Astrocyte of the hippocampus (primary cell): ENCODE measurements at places on chromosomes 2 and 18.

DNA sequence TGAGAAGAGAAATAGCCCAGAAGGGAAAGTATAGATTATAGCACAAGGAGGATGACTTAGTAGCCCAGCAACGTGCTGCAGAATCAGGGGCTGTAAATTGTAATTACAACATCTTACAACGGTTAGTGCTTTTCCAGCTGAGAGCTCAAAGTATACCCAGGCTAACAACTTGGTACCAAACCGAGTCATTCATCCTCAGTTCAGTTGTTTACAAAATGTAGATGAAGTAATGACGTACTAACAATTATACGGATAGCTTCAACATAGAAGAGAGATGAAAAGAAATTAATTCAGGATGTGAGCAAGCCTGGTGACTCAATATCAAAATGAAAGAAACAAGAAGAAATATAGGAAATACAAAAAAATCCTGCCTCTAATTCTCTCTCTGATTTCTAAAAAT is 99.2 kb downstream of the DYNAP start:
- peak; percentile 41 for DNase-seq

DNA sequence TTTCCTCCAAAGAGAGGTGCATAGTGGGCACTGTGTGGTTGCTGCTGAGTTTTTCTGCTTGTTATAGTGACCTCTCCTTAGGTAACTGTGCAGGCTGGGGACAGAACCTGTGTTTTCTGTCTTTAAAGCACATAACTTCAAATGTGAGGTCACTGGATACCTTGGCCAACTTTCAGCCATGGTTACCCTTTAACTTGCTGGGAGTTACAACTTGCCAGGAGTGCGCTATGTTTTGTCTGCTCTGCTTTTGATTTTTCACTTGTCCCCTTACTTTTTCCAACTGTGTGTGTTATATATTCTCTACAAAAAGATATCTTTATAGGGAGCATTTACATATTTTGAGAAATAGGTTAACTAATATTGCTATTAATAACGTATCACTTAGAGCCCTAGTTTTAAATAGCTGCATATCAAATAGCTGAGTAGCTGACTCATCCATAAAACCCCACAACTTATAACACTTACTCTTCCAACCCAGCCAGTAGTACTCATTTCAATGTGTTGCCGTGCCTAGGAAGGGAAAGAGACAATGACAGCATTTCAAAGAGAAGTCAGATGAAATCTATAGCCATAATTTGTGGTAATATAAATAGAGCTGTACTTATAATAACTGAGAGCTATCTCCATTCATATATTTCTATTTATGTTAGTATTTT is 51.6 kb downstream of the DPP4 start:
- peak; percentile 34 for DNase-seq

DNA sequence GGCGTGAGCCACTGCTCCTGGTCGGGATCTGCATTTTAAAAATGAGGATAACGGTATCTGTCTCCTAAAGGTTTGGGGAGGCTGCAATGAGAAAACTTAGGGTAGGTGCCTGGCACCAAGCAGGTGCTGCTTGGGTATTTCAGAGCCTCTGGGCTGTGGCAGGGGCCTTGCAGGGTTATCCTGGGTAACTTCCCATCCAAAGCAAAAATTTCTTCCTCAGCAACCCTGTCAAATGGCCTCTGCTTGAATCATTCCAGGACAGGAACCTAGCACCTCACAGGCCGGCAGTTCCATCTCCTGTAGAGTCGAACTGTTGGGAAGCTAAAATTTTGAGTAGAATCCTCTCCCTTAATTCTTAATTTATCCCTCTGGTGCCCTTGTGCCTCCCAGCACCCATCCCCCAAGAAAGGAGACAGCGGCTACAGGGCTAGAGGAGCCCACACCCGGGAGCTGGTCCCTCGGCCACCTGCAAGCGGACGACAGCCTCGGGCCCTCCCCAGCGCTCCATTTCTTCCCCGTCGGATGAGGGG is 868 bp downstream of the CGREF1 start:
- peak; percentile 8 for DNase-seq

DNA sequence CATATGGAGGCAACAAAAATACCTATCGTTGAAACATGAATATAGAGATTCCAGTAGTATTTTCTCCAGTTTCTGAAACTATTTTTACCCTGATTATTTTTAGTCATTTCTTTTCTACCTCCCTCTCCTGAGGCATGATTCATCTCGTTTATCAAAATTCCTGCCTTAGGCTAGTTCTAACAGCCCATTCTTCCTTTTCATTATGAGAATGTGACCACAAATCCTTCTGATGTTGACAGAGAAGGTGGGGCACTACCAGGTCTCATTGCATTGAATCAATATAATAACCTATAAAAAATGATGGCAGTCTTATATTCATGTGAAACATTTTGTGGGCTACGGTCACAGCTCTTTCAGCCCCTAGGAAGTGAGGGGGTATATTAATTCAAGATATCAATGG is 406.5 kb upstream of the UBE2E3 start:
- DNase-seq: peak; percentile 59

DNA sequence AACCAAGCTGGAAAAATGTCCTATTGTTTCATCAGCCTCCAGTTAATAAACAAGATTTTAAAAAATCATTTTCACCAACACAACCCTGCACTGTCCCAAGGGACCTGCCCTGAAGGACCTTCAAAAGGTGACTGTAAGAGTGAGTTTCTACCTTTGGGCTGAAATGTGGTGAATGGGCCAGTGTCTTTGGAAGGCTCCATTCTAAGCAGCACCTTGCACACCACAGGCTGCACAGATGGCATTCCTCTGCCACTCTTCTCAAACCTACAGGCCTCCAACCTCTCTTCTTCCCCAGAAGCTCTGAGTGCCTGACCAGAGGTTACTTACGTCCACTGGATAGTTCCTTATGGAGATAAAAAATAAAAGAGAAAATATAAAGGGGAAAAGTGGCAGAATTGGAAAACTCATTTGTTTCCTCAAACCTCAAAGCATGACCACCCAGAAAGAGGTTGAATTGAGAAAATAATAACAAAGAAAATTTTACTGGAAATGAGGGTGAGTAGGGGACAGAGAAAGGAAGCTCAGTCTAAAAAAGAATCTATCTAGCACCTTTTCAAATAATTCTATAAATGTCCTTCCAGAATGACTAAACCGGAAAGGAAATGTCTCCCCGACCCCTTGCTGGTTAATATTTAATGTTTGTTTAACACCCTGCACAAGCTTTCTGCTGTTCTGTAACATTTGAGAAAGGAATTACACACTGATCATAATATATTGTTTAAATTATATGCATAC is 175.7 kb downstream of the METTL4 start:
- DNase-seq: no peak

GRCh38 chr2:196725882-196726281 is 73.6 kb downstream of the GTF3C3 start:
- DNase-seq: no peak

- DNase-seq: no peak
Measured at GRCh38 chr2:86069091-86069685, 36.5 kb downstream of the POLR1A start.

DNA sequence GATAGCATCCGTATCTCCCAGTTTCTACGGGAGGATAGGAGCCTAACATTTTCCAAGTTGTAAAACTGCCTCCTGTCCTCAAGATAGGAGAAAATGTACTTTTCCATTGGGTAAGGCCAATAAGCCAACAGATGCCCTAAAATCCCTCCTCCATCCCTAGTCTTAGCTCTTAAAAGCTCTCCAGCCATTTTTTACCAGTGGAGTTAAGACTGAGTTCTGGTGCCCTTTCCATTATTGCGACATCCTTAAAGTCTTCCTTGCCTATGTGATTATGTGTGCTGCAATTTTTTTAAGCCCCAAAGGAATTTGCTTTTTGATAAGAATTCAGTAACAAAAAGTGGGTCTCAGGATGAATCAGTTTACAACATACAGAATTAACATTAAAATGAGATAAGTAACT is 33.0 kb downstream of the LINC00305 start:
- DNase-seq: no peak

DNA sequence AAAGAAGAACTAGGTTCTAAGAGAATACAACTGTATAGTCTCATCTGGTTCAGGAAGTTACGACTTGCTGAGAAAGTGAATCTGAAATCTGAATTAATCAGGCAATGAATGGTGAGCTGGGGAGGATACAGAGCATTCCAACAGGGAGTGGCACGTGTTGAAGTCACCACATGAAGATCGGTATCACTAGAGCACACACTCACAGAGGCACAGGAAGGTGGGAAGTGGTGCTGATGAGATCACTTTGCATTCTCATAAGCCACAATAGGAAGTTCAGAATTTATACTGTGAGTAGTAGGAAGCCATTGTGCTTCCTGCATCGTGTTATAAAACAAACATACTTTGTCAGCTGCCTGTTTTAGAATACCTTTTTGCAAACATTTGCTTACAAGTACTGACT is 615.0 kb upstream of the DDX18 start:
- DNase-seq: no peak

- DNase-seq: no peak
Measured at GRCh38 chr2:28656937-28657615, 94.6 kb upstream of the PPP1CB start.

DNA sequence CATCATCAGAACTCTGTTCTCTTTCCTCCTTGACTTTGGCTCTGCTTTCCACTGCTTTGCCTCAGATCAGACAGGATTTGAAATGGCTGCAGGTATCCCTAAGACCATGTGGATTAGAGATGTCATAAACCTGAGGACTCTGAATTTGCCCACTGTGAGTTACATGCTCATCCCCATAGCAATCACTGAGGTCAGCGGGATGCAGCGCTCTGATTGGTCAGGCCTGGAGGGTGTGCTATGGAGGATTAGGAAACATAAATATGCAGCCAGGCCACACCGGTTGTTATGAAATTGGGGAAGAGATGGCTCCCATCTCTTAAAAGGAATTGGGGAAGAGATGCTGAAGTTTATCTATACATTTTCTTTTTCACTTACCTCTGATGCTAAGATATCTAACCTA is 73.7 kb upstream of the DNAJC10 start:
- peak; percentile 53 for DNase-seq

DNA sequence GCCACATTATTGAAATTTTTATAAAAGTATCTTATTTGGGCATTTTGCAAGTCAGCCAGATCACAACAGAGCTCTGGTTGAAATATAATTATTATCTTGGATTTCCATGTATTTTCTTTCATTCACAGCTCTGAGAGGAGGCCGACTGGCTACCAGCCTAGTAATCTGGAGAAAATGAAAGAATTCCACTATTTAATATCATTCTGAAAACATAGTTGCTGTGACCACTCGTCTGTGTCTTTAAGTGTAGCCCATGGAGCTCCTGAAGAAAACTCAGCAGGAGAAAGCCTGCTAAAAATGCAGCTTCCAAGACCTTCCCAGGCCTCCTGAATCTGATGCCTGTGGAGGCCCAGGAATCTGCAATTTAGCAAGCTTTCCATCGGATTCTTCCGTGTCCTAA is 114.7 kb downstream of the SH3BP4 start:
- DNase-seq: no peak

DNA sequence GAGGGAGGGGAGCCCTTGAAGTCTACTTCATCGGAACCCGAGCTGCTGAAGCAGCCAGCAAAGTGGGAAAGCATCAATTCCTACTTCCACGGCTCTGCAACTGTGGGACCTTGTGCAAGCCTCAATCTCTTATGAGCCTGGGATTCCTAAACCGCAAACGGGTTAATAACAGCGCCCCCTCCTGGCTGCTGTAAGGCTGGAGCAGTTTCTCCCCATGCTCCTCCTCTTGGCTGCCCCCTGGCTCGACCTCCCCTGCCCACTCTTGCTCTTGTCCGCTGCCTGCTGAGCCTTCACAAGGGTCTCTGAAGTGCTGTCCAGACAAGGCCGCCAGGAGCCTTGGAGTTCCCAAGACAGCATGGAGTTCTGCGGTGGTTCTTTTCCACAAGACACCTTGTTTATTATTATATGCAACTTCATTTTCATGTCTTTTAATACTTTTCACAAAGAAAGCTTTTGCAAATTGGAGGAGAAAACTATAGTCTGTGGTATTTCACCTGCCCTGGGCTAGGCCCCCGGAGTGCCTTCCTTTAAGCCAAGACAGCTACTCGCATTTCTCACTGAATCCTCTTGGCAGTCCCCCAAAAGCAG is 157.2 kb downstream of the DDX1 start:
- no peak for DNase-seq
